ENCODE measurements at places on chromosomes 3 and 15.

- peak; percentile 89 for DNase-seq
Measured at GRCh38 chr3:157159762-157160657, at the start of gene CCNL1. Gene CCNL1 (minus strand): TSS chr3:157160147. CDS start chr3:157160094, 53 bp downstream.

GRCh38 chr3:185998136-185998535 lies 60.3 kb upstream of the TRA2B start:
- DNase-seq, result no peak

DNA sequence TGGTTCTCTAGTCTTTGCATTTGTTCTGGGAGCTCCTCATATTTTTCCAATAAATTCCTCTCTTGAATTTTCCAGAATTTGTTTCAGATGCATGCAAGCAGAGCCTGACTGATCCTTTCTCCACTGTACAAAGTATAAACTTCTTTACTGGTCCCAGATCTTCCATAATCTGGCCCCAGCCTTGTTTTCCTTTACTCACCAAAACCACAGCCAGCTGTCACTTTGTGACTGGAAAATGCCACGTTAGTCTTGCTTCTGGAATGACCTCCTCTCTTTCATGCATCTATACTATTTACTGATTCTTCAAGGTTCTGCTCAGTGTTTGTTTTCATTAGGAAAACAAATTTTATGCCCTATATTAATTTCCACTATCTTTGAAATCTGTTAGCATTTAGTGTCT lies 60.4 kb upstream of the SPPL2A start:
- DNase-seq, result no peak

GRCh38 chr3:113058188-113058587 lies 67.4 kb downstream of the GTPBP8 start:
- DNase-seq, result no peak

DNA sequence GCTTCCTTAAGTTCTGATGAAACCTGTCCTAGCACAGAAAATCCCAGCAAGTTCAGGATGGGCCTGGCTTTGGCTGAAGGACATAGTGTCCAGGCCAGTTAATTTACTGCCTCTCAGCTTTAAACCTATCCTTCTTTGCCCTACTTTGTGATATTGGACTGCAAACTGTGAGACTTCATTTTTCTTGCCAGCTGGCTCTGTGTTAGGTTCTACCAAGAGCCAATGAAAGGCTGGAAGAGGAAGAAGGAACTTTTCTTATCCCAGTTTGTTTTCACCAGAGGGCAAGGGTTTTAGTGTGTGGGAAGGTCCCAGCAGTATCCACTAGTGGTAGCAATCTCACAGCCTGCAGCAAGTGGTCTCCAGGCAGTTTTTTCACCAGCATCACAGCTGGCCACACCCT lies 18.2 kb downstream of the DCUN1D1 start:
- no peak for DNase-seq

DNA sequence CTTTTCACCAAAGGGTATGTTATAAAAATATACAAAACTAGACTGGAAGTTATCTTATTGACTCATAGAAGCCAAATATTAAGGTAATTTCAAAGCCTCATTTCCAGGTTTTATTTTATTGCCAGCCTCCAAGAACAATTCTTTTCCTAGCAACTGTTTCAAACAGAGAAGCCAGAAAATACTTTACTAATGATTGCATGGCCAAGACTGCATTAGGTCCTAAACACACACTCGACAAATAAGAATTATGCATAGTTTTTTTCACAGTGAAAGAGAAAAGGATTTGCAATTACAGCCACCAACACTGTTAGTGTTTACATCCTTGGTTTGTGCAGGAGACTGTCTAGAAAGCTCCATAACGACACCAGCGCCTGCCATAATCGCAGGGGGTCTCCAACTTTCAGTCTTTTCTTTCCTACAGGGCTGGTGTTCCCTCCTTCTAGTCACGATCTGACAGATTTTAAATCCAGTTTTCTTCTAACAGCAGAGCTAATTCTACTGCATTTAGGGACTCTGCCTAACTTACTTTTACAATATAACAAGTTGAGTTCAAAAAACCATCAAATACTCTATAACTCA lies 58.1 kb downstream of the CLASP2 start:
- DNase-seq, result no peak

- no peak for DNase-seq
Measured at GRCh38 chr3:119324899-119325298, 30.7 kb downstream of the ARHGAP31 start.

DNA sequence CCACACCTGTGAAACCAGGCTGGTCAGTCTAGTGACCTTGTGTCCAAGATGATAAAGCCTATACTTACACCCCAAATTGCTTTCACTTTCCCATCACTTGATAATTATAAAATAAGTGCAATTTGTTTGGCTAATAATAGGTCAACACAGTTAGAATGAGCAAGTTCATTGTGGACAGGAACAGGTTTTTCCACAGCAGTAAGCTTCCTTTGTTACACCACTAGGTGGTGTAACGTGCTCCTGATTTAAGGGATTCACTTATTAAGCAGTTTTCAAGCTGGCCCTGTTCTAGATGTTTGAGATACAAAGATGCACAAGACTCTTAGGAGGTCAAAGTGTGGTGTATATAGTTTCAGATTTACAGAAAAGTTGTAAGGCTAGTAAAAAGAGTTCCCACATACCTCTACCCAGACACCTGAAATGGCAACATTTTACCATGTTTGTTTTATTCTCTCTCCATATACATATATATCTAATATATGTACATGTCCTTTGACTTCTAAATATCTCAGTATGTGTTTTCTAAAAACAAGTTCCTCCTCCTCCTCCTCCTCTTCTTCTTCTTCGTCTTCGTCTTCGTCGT lies 6.8 kb upstream of the MFSD1 start:
- no peak for DNase-seq

- DNase-seq, result no peak
Measured at GRCh38 chr3:193978030-193978429, 157.9 kb upstream of the HES1 start.

DNA sequence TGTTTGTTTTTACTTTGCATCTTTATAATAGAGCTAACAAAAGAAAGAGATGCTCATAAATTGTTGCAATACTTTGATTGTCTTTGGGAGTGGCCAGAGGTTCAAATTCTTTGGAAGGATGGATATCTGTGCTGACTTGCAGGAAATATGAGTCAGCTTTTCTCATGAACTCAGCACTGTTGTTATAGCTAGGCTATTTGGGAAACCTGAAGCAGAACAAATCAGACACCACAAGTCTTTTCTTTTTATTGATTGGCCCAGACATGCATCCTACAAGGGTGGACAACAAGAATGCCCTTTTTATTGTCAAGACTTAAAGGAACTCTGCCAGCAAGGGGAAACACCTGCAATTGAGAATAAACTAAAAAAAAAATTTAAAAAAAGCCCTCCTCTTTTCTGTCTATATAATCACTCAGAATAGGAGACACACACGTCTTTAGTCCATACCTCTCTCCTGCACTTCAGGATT lies 4.6 kb upstream of the DENND4A start:
- DNase-seq, result no peak

DNA sequence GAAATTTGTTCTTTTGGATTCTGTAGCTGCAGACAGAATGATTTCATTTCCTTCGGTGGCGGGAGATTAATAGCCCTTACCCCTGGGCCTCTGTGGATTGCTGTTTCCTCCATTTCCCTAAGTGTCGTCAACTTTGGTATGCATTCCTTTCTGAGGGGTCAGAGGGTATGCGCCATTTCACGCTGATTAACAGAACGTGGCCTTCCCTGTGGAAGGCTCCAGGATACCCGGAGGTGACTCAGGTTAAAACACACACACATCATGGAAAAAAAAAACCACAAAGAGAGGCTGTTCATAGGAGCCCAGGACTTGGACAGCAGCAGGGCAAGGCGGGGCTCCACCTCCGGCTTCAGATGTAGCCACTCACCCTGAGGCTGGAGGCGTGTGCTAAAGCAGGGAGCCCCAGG lies 51.9 kb downstream of the EPHB1 start:
- no peak for DNase-seq

GRCh38 chr3:13235079-13235478 lies 161.8 kb upstream of the IQSEC1 start:
- DNase-seq, result no peak

DNA sequence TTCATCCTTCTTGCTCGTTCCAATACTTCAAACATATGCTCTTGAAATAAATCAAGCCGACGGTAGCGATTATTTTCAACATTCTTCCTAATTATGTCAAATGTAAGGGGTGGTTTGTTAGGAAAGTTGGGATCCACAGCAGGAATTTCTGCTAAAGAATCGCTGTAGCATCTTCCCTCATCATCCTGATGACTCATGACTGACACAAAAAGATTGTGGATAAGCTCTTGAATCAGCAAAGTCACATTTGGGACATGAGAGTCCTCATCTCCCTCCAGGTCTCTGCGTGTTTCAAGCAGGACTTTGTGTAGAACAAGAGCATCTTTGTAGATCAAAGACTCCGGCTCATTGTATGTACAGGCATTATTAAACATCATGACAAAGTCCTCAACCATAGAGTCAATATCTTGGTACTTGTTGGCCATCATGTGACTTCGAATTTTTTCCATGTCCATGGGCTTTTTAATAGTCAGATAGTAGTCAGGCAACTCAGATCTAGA lies 73.0 kb downstream of the UQCC5 start:
- no peak for DNase-seq

DNA sequence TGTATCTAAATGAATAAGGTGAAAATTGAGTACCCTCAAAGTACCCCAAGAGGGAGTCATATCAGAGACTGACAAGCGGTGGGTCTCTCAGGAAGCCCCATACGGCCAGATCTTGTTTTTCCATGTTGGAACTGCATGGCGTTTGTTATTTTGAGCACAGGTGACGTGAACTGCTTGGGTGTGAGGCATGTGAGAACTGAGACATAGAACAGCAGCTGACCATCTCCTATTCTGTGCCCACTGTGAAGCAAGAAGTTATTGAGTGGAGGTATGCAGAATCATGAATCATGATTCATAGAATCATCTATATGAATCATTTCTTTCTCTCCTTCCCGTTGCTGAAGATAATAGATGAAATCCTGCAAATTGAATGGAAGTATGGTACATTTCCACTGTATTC lies 4.6 kb downstream of the VPS8 start:
- no peak for DNase-seq

GRCh38 chr3:179460260-179460659 lies 9.0 kb upstream of the GNB4 start:
- no peak for DNase-seq

- DNase-seq, result no peak
Measured at GRCh38 chr3:56351537-56351936, 116.7 kb downstream of the ERC2 start.

DNA sequence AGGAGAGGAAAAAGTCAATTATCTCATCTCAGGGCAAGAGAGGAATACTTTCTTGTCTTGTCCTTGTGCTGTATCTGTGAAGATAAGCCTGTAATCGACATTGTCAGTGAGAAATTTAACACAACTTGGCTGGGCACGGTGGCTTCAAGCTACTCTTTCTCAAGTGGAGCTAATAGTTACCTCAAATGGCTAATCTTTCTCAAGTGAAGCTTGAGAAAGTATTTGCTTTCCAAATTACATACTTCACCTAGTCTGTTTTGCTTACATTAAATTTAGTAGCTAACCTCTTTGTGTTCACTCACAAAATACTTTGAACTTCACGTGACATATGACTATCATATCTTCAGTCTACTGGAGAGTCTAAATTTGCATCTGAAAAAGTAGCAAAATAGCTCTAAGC lies 48.3 kb upstream of the B3GALNT1 start:
- DNase-seq, result no peak

GRCh38 chr3:181794011-181794790 lies 82.5 kb downstream of the SOX2 start:
- DNase-seq, result no peak

DNA sequence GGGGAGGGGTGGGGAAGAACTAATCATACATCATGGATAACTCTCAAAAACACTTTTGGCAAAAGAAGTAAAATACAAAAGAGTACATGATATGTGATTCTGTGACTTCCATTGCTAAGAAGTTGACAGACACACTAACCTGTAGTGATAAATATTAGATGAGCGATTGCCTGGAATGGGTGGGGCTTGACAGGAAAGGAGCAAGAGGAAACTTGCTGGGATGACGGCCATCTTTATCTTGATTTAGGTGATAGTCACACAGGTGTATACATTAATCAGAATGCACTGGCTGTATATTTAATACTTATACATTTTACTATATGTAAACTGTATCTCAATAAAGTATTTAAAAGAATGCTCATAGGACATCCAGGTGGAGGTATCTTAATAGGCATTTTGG lies 13.1 kb downstream of the PARL start:
- no peak for DNase-seq

- no peak for DNase-seq
Measured at GRCh38 chr15:80732167-80732566, 37.1 kb downstream of the ABHD17C start.

- DNase-seq, result no peak
Measured at GRCh38 chr15:73366766-73367623, 1.8 kb downstream of the HCN4 start.

- DNase-seq, result no peak
Measured at GRCh38 chr3:120399372-120399771, 50.2 kb upstream of the LRRC58 start.

DNA sequence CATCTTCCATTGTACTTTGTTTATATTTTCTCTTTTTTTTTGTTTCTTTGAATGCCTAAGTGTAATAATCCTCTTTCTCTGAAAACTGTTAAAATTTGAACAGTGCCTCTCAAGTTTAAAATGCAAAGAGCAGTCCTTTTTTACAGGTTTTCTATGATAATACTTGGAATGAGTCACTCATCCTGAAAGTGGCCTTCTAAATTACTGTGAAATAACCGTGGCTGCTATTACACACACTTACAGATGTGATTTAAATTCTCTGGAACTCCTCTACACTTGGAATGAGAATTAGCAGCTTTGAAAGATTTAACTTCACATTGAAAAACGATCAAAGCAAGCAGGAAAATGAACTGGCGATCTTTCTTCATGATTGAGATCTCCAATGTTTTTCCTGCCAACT lies 105.9 kb downstream of the ROBO1 start:
- no peak for DNase-seq

DNA sequence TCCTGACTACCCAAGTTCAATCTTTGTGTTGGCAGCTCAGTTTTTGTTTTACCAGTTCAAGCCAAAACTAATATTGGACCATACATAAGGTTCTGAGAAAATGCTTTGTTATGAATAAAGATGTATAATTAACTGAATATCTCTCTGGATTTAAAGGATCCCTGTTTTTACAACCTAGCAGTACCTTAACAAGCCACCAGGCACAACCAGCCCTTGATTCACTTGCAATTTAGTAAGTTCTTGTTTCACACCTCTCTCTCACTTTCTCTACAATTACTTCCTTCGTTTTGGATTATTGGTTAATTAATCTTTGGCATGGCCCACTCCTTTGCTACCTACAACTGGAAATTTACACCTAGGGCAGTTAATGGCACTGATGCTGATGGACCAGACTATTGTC lies 531.9 kb downstream of the SQOR start:
- no peak for DNase-seq

All from stimulated activated CD4-positive, alpha-beta T cell treated with anti-CD3 and anti-CD28 coated beads, Interleukin-2, amount 100 ng/mL, for 48 hours (primary cell).